Left forelimb (tissue), 1 donor: ENCODE measurements at places on chromosomes 1 and 21.

GRCh38 chr1:166184897-166185296, 18.1 kb upstream of the FAM78B start:
- no peak for DNase-seq

DNA sequence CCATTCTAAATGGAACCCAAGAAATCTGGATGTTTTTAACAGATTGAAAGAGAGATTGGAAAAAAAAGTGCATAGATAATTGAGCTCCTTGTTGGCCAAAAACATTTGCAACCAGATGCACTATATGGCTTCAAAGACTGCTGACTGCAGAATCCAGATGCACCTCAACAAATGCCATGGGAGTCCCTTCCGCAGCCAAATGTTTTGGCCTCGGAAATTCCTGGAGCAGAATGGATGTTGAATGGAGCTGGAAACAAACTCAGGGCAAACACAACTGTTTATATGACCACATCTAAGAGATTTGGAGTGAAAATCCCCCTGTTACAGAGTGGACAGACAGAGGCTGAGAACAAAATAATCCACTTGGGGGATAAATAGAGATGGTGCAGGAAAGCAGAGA, 285.0 kb upstream of the NFIA start:
- peak; percentile 70 for DNase-seq

- DNase-seq: no peak
These were observed 3.4 kb downstream of the TNFRSF18 start for GRCh38 chr1:1202831-1203560.

DNA sequence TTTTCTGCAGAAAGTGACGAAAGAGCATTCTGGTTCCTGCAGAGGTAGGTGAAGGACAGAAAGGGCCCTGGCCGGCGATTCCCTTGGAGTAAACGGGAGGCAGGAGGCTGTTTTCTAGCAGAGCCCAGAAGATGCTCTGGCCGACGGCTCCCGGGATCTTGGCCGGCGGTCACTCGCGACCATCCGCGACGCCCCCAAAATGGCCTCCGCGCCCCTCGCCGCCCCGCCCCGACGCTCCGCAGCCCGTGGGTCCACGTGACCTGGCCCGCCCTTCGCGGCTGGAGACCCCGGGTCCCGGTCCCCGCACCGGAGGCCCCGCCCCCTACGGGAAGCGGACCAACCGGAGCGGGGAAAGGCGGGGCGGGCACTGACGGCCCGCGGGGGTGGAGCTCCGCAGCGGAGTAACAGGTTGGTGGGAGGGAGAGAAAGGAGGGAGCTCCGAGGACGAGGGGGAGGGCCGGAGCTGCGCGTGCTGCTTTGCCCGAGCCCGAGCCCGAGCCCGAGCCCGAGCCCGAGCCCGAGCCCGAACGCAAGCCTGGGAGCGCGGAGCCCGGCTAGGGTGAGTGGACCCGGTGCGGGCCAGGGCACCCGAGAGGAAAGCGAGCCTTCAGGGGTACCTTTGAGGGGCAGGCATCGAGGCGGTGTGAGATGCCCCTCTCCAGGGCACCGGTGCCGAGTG, at the start of gene CGN:
Gene CGN, plus strand, starts transcription at position 431 of the 679 bp plus-strand sequence. CDS start 7,133 bp downstream, outside the sequence.
- DNase-seq: peak; percentile 88

DNA sequence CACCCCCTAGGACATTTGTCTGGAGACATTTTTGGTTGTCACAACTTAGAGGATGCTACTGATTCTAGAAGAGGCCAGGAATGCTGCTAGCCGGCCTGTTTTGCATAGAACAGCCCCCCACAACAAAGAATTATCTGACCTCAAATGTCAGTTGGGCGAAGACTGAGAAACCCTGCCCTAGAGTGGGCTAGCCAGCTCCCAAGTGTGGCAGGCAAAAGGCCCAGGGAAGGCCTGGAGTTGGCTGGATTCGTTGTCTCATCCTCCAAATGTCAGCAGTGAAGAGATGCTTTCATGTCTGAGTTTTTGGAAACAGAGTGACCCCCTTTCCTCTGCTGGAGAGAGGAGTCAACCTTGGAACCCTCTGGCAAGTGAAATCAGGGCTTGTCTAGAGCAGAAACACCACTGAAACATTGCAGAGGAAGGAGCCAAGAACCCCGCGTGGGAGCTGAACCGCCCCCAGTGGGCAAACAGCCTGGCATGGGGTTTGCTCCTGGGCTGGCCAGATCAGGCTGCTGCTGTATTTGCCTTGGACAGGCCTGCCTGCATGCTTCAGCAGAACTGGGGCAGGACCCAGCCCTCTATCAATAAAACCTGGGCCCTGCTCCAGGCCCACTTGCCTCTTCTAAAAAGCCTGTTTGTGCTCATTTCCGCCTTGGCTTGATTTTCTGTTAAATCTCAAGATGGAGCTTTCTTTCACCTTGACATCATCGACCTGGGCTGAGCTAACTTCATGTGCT, 32.9 kb downstream of the RASSF5 start:
- DNase-seq: no peak

- no peak for DNase-seq
These were observed 43.7 kb downstream of the HLX start for GRCh38 chr1:220922951-220923350.

DNA sequence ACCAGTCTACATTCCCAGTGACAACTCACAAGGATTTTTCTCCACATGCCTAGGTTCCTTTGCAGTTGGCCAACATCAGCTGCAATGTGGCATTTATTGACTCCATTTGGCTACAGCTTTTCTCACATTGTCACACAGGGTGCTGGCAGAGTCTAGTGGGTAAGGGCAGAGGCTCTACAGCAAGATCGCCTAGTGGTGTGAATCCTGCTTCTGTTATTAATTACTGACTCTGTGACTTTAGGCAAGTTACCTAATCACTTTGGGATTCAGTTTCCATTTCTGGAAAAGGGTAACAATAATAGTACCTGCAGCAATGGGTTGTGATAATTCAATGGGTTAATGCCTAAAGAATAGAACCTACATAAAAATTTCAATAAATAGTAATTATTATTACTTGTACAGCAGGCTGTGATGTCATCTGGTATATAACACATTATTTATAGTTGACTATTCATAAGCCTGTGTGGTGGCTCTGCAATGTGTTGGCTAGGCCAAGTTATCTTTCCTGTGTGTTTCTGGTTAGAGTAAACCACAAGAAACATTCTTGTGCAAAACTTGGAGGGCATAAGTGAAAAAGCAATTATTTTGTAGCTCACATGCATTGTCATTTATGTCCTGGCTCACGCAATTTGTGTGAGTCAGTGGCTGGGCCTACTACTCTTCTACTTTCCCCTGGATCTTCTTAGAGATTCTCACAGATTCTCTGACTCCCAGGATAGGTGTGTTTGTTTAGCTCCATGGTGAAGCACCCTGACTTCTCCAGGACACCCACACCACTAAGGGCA, 59.5 kb downstream of the PTGS2 start:
- DNase-seq: no peak

DNA sequence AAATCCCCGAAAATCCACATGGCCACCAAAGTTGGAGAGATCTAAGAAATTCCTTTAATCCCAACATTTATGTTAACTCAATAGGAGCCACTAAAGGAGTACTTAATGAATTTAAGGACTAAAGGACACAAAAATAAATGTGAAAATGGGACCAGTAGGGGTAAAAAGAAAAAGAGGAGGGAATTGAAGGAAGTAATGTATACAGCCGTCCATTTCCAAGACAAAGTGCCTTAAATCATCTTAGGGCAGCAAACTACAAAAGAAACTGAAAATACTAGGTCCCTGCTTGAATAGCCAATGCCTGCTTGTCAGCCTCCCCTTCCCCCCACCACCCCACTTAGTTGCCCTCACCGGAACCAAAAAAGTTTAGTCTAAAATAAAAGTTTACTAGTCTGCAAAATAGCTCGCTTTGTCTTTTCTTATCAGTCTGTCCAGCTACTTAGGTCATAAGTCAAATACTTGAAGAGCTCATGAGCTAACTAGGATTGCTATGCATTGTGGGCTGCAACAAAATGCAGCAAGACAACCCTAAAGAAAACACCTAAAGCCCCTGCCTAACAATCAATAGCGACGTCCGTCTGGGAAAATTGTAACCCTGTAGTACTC, 66.3 kb upstream of the TLR5 start:
- no peak for DNase-seq

GRCh38 chr1:42017259-42017658, 98.5 kb upstream of the HIVEP3 start:
- DNase-seq: no peak

GRCh38 chr1:166379447-166379846, 212.6 kb upstream of the FAM78B start:
- no peak for DNase-seq

DNA sequence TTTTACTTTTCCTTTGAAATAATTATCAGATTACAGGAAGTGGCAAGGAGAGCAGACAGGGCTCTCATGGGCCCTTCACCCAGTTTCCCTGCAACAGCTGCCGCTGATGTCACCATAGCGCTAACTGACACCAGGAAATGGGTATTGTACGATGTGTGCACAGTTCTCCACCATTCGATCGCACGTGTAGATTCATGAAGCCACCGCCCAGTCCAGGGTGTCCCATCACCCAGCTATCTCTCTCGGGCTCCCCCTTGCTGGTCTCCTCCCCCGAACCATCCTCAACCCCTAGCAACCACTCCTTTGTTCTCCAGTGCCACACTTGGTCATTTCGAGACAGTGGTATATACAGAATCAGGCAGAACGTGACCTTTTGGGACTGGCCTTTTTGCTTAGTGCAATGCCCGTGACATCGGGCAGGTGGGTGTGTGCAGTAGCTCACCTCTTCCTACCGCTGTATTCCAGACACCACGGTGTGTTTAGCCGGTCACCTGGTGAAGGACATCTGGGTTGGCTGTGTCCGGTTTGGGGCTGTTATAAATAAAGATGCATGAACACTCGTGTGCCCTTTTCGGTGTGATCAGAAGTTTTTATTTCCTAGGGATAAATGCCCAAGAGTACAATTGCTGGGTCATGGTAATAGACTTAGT, 118.4 kb downstream of the CRYAA start:
- DNase-seq: no peak

DNA sequence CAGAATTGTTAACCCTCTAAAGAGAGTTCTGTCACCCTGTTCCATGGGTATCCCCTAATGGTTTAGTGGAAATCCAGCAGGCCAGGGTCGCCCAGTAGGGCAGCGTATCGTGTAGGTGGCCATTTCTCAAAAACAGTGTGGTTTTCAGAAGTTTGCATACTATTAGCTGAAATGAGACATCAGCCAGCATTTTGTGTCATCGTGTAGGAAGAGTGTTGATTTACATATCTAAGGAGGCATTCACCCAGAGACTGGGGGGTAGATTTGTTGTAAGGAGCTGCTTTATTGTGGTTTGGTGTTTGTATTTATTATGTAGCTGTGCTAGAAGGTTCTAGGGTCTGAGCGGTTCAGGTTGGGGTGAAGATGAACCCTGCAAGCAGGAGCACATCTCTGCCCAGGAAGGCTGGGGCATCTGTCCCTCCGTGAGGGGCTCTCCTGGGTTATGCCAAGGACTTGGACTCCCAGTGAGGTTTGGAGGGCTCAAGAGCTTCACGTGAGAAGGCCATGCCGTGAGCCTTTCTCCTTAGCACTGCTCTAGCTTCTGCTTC, 174.4 kb downstream of the PGBD5 start:
- no peak for DNase-seq

GRCh38 chr21:42975886-42976608, 1.7 kb downstream of the PKNOX1 start:
- DNase-seq: no peak

DNA sequence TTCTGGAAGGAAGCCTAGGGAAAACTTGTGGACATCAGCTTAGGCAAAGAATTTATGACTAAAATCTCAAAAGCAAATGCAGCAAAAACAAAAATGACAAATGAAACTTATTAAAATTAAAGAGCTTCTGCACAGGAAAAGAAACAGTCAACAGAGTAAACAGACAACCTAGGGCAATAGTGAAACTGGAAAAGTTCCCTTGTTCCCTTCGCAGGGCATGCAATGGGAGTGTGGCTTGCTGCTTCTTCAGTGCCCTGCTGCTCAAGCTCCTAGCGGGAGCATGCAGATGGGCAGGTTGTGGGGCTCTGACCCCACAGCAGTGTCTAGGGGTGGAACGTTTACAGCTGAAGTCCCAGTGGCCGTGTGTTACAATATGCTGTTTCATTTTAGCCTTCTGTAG, 1797.4 kb downstream of the NCAM2 start:
- no peak for DNase-seq

GRCh38 chr1:219317762-219318353, 144.2 kb downstream of the LYPLAL1 start:
- no peak for DNase-seq

- DNase-seq: peak; percentile 28
These were observed 14.6 kb upstream of the PARP1 start for GRCh38 chr1:226422478-226422877.

DNA sequence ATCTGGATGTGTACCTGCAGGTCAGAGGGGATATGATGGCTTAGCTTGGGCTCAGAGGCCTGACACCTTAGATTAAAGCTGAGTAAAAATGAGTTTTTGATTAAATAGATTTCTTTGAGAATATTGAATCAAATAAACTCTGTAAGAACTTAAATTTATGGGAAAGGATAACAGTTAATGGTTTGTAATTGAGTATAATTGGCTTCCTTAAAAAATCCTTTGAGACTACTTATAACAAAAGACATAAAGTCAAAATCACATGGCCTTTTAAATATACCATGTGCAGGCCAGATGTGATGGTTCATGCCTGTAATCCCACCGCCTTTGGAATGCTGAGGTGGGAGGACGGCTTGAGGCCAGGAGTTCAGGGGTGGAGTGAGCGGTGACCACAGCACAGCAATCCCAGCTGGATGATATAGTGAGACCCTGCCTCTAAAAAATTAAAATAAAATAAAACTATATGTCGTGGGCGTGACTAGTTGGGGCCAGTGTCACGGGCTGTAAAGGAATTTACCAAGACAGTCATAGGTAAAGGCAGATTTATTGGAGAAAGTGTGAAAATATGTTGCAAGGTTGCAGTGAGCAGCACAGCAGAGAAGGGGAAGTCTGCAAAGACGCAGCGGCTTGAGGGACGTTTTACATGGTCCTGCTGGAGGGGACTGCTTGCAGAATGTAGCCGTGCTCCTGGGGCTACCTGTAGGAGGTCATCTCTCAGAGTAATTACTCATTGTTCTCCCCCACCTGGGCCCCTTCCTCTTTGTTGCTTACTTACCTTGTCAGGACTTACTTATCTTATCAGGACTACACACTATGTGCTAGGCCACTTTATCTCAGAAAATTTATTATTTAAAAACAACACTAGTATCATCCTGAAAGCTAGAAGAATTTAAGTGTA, 122.3 kb downstream of the ZMYM4 start:
- DNase-seq: no peak

- DNase-seq: no peak
These were observed 89.0 kb downstream of the PSMG1 start for GRCh38 chr21:39094087-39094780.

DNA sequence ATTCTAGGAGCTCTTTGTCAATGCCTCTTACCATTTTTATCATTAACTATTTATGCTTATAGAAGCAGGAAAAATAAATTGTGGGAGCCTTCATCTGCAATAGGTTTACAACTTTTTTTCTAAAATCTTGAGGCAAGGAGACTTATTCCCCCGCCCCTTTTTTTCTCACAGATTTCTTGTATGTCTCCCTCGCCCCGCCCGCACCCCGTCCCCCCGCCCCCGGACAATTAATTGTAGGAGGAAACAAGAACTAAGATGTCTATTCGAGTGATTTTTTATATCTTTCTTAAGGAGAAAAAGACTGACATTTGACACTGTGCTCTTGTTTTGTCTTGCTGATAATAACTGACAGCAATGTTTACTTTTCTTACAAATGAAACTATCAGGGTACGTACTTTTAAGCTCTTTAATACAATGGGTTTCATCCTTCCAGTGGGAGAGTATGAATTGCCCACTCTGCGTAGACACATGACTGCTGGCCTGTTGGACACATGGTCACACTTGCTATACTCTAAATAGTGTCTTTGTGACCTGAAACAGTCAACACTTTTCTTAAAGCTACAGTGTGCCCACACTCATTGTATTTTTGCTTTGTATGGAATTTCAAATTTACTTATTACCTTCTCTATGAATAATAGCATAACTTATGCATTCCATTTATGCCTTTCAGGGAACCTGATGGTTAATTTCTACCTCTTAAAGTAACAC, 1.5 kb upstream of the IVNS1ABP start:
- no peak for DNase-seq
